Cerebellum (tissue), 4 donors: ENCODE measurements at places on chromosomes 5 and 9. TPM values are rescaled to one million over a fixed set of nuclear protein-coding genes. Genes with fewer than 3 reads are reported as not detected.

DNA sequence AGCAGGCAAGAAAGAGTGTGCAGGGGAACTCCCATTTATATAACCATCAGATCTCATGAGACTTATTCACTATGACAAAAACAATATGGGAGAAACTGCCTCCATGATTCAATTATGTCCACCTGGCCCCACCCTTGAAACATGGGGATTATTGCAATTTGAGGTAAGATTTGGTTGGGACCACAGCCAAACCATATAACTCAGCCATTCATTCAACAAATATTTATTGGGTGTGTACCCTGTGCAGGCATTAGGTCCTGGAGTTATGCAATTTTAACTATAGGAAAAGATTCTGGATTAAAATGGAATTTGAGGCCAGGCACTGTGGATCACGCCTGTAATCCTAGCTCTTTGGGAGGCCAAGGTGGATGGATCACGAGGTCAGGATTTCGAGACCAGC is 124.2 kb upstream of the GAS1 start:
- no peak for DNase-seq

GRCh38 chr5:67380431-67380830 is 183.8 kb upstream of the CD180 start:
- no peak for DNase-seq

GRCh38 chr9:124045076-124045829 is 33.7 kb downstream of the LHX2 start:
- no peak for DNase-seq

The NIM1K gene
- total RNA-seq: 6.3 TPM

- DNase-seq: no peak
Observed at GRCh38 chr5:100537946-100538345, 2.8 kb downstream of the FAM174A start.

- peak; percentile 53 for DNase-seq
Observed at GRCh38 chr9:76664120-76664519, 100.1 kb upstream of the PCA3 start.

The TAF11L14 gene
- not detected for total RNA-seq

The CFAP90 gene
- 2.7 TPM for total RNA-seq

The PITX1 gene
- not detected for total RNA-seq

The TAF11L11 gene
- not detected for total RNA-seq

GRCh38 chr5:171999877-172000276 is 6.6 kb downstream of the FBXW11 start:
- no peak for DNase-seq

- peak; percentile 83 for DNase-seq
Observed at GRCh38 chr9:90546200-90546599, 96.4 kb downstream of the DIRAS2 start.

- no peak for DNase-seq
Observed at GRCh38 chr5:180140571-180140970, 68.4 kb downstream of the RASGEF1C start.

GRCh38 chr5:163252950-163253349 is 184.4 kb upstream of the CCNG1 start:
- DNase-seq: no peak

GRCh38 chr9:72586388-72587130 is 65.2 kb downstream of the TMC1 start:
- DNase-seq: no peak

The ADAMTS13 gene
- total RNA-seq: 2.9 TPM

The ROPN1L gene
- total RNA-seq: 3.2 TPM

The NR5A1 gene
- total RNA-seq: not detected
